Liver (tissue), 10 donors: ENCODE measurements at places on chromosomes 12 and 14.

DNA sequence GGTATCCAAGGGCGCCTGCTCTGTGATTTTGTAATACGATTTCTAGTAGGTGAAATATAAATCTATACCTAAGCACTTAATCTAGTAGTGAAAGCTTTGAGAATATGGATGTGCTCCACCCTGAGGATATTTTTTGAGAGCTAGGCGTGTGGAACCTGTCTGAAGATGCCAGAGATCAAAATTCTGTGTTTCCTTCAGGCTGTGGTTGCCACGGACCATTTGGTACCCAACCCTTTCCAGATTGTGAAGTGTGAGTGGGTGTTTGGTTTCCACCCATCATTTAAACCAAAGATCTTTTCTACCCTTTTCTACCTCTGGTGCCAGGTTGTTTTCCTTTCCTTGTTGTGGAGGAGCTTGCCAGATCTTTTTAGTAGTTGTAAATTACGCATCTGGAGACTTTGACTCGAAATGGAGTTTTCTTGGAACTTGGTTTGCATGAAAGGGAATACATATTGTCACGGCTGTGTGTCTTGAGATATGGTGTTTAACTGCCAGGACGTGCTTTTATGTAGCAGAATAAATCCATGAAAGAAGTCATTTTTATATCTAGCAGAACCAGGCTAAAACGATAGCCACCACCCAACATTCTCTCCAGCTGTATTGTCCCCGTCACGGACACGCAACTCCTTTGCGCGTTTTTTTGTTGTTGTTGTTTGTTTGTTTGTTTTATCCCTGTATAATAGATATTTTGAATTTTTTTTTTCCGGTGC lies 2.2 kb downstream of the LRFN5 start:
- no peak for DNase-seq

GRCh38 chr12:57175428-57176138 lies 28.2 kb upstream of the LRP1-AS start:
- DNase-seq, result peak; percentile 82

DNA sequence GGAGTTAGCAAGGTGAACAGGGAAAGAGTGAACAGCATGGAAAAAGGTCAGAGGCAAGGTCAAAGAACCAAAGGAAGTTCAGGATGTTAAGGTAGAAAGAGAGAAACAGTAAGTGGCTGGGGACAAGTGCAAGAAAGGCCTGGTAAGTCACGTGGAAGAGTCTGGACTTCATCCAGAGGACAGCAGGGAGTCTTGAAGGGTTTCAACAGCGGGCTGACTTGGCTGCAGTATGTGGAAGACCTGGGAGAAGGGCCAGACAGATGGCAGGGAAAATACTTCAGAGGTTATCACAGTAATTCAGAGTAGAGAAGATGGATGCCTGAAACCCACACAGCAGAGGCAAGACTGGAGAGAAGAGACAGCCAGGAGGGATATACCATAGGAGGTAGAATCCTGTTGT lies 34.0 kb downstream of the CIT start:
- DNase-seq, result no peak

- no peak for DNase-seq
These were observed 15.6 kb upstream of the RNU6-7 start for GRCh38 chr14:32186248-32186647.

GRCh38 chr14:72600551-72601330 lies 293.2 kb downstream of the DPF3 start:
- DNase-seq, result no peak

GRCh38 chr14:51248016-51248987 lies 8.3 kb downstream of the TMX1 start:
- no peak for DNase-seq

DNA sequence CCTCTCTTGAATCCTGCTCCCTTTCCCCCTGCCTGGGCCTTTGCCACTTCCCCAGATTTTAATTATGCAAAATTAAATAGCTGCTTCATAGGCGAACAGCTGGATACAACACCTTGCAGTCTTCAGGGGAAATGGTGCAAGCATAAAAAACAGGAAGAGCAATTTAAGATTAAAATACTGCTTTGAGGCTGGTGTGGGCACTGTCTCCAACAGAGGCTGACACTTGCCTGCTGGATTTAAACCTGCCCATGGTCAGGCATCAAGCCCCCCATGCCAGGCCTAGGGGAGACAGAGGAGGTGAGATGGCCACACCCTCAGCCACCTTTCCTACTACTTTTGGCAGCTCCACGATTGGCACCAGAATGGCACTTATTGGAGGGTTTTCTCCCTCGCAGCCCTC lies 110.1 kb upstream of the DIO3 start:
- no peak for DNase-seq

GRCh38 chr12:116066381-116067230 lies 210.9 kb downstream of the MED13L start:
- DNase-seq, result peak; percentile 61
